ENCODE measurements at places on chromosomes 4 and X.

DNA sequence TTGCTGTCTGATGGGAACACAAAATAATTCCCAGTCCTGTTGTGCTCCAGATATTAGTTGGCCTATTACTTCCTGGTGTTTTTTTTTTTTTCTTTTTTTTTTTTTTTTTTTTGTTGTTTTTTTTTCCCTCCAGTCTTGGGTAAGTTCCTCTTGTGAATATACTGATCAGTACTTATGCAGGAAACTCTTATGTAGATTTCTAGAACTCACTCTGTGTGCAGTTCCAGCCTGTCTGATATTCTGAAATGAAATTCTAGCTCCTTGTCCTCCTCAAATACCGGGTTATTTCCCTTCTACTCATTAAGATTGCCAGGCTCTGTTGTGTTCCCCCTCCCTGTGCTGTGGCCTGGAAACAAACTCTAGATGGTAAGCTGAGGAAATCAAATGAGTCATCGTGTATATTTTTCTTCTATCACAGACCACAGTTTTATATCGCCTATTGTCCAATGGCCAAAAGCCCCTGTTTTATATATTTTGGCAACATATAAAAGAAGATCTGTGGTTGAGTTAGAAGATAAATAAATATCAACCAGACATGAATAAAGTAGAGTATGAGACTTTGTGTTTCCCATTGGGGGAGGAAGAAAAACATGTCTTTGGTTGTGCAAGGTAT is 124.3 kb upstream of the UGT8 start:
- DNase-seq, result no peak

GRCh38 chr4:45663003-45663402 is 460.9 kb downstream of the GABRG1 start:
- no peak for DNase-seq

- DNase-seq, result no peak
Observed at GRCh38 chr4:147727476-147728028, 4.3 kb upstream of the ARHGAP10 start.

DNA sequence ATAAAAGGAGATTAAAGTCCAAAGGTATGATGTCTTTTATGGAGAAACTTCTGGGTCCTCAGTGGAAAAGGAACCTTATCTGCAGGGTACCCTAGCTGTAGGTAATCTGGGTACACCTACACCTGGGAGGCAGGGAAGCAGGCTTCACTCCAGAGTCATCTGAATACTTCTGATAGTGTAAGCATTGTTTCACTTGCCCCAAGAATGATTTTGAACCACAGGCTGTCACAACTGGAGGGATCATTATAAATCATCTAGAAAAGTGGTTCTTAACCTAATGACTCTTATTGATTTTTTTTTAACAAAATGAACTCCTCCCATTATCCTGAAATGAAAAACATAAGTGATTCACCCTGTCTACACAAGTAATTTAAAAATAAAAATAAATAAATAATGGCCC is 44.0 kb upstream of the STK26 start:
- no peak for DNase-seq

GRCh38 chr4:95417531-95417930 is 131.2 kb downstream of the UNC5C start:
- no peak for DNase-seq
